HFFc6 (cell line): ENCODE measurements at places on chromosomes 5 and 9.

DNA sequence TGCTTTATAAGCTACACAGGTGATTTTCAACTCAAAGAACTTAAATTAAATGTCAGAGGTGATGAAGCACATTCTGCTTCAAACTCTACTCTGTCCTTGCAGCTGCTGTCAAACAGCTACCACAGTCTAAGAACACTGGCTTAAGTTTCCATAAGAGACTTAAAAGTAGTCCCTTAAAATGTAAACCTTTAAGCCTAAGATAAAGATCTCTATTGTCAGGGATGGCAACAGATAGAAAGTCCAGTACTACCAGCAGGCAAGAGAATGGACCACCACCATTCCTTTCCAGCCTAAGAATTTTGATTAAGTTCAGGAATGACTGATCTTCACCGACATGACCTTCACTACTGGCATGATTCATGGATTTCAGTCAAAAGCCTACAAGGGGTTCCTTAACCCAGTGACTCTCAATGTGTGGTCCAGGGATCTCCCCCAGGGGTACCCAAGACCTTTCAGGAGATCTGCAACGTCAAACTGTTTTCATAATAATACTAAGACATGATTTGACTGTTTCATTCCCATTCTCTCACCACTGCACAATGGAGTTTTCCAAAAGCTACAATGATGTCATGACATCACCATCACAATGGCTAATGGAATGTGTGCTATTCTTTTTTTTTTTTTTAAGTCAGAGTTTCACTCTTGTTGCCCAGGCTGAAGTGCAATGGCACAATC, 41.1 kb upstream of the PLPP6 start:
- no peak for DNase-seq

- DNase-seq, result no peak
Observed at GRCh38 chr5:22431406-22431805, 421.7 kb downstream of the CDH12 start.

DNA sequence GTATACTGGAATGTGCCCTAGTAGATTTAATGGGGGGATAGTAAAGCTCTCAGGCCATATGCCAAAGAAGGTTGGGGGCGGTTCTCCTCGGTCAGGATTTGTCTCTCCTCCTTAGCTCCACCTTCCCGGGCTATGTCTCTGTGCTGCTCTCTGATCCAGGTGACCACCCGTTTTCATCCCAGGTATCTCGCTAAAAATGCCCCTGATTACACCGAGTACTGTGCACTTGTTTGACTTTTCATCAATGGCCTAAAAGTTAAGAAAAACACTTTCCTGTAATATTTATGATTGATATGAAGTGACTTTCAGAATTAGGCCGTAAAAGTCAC, 724 bp downstream of the NDUFS6 start:
- DNase-seq, result no peak

DNA sequence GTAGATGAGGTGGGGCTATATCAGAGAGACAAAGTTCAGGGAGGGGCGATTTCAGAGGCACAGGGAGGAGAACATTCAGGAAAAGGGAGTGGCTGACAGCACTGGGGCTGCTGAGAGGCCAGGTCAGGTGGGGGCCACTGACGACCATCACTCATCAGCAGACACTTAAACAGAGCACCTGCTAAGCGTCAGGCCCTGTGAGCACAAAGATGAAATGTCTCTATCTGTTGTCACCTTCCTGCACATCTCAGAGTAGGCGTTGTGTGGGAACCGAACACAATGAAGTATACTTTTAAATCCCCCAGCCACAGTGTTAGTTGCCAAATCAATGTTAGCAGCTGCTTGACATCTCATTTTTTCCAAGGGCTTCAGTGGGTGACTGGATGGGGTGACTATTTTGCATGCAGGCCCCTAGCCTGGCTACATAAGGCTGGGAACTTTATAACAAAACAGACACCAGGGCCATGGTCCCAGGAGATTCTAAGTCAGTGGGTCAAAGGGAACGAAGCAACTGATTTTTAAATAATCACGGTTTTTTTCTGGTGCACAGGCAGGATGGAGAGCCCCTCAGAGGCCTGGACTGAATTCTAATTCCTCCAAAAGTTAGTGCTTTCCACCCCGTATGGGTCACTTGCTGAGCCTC, 31.1 kb upstream of the ANKRD18A start:
- DNase-seq, result no peak

DNA sequence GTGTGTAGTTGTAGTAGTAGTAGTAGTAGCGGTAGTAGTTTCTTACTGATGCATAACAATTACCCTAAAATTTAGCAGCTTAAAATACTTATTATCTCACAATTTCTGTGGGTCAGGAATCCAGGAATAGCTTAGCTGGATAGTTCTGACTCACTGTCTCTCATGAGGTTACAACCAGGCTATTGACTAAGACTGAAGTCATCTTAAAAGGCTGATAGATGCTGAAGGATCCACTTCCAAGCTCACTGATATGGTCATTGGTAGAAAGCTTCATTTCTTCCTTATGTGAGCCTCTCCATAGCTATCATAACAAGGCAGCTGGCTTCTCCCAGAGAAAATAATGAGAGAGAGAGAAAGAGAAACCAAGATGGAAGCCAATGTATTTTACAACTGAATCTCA, 147.5 kb upstream of the FBXL17 start:
- no peak for DNase-seq

DNA sequence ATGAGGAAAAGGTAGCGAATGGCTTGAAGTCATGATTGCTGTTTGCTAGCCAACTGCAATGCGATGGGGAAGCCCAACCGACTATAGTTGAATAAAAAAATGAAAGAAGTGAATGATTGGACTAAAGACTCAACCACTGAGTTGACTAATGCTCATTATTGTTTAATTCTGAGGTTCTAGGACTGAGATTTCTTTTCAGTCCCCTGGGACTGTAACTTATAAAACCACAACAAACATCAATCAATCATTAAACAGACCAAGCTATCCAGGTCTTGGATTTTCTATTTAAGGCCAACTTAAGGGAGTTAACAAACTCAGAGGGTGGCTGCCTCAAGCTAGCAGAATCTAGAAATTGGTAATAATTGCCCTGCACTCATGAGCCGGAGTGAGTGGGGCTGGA, 154.2 kb downstream of the DOCK2 start:
- no peak for DNase-seq

- peak; percentile 21 for DNase-seq
Observed at GRCh38 chr9:19429595-19429994, 20.8 kb downstream of the ACER2 start.
